COR-L47 (cell line): ENCODE measurements at places on chromosomes 2 and 18.

GRCh38 chr18:79672490-79673276, 6.9 kb upstream of the CTDP1 start:
- no peak for DNase-seq

DNA sequence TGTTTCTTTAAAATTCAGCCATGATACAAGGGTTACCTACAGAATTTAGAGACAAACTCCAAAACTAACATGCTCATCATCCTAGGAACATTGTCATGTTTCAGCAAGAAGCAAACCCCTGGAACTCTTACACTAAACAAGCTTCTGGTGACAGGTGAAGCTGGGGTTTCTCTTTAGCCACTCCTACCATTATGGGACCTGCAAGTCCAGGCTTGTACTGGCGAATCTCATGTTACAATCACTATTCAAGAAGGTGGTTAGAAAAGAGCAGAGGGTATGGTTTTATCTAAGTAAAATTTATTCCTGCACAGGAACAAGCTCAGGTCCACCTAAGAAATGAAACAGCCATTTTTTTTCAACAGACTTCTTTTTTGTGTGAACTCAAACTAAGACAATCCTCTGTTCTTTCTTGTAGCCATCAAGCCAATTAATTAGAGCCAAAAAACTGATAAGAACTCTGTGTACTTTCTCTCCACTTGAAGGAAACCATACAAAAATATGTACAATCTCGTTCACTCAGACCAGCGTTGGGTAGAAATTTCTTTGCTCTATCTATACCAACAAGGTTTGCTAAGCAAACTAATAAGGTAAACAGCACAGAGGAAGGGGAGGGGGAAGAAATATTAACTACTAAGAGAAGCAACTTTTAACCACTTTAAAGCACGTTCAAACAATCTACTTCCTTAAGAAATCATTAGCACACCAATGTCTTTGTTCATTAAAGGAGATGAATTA, 63.3 kb upstream of the NEDD4L start:
- DNase-seq = peak; percentile 79

DNA sequence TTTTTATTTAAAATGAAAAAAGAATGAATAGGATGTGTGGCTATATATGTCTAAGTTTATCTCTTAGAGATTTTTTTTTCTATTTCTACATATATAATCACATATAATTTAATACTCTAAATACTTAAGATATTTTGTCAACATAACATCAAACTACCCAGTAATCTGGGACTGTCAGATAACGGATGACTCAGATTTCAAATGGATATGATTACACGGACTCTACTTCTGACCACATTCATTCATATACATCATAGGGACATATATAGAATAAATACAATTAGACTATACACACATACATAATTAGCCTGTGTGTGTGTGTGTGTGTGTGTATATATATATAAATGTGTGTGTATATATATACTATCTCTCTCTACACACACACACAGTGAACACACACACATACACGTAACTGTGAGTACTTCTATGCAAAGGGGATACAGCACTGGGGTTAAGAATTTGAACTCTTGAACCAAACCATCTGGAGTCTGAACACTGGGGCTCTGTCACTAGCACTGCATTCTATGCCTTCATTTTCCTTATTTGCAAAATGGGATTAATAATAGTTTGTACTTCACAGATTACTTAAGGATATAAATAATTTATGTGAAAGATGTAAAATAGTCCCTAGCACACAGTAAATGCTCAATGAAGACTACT, 59.5 kb downstream of the CHN1 start:
- no peak for DNase-seq

- no peak for DNase-seq
Observed at GRCh38 chr2:112782234-112782799, 2.0 kb downstream of the IL1A start.

DNA sequence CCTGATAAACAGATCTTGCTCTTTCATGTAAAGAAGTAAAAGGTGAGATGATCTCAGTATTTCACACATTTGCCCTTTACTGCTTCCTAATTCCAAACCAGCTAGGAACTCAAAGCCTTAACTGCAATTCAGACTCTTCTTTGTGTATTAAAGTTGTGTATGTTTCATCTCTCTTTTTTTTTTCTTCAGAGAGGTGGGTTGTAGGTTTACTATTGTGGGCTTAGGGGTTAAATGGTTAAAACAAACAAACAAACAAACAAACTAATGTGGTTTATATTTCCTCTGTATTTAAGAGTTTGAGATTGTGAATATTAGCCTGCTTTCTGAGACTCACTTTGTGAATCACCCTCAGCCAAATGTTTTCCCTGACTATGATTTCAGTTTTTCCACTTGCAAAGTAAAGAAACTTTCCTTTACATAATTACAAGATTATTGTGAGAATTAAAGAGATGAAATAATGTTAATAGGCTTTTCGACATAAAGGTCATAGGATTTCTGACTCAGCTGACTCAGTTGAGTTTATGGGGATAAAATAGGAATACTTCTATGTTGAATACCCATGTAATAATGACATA, 2.8 kb downstream of the GULP1 start:
- DNase-seq = no peak

- no peak for DNase-seq
Observed at GRCh38 chr18:28108814-28109213, 68.1 kb downstream of the CDH2 start.

DNA sequence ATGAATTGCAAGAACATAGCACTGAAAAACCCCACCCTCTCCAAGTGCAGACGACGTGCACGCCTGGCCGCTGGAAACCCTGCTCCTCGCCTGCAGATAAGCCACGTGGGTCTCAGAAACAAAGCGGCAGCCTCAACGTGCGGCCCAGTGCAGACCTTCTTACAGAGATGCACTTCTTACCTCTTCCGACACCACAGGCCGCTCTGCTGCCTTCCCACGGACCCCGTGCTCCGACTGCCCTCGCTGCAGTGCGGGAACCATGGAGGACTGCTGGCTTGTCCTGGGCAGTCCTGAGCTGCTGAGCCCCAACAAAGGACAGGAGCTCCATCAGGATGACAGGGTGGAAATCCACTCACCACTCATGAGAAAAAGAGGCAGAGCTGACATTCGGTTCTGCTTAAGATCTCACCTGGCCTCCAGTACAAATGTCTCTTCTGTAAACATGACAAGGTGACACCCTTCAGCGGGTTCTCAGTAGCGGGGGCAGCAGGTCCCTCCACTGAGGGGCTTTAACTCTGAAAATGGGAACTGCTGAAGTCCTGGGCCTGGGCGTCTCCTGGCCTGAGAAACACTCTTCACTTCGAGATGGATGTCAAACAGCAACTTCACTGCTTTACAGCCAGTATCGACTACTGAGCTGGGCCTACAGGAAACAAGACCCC, 6.2 kb downstream of the COPS9 start:
- no peak for DNase-seq

GRCh38 chr2:158582670-158583069, 125.9 kb downstream of the PKP4 start:
- no peak for DNase-seq

GRCh38 chr2:27095745-27096651, 9.4 kb downstream of the KHK start:
- peak; percentile 39 for DNase-seq

DNA sequence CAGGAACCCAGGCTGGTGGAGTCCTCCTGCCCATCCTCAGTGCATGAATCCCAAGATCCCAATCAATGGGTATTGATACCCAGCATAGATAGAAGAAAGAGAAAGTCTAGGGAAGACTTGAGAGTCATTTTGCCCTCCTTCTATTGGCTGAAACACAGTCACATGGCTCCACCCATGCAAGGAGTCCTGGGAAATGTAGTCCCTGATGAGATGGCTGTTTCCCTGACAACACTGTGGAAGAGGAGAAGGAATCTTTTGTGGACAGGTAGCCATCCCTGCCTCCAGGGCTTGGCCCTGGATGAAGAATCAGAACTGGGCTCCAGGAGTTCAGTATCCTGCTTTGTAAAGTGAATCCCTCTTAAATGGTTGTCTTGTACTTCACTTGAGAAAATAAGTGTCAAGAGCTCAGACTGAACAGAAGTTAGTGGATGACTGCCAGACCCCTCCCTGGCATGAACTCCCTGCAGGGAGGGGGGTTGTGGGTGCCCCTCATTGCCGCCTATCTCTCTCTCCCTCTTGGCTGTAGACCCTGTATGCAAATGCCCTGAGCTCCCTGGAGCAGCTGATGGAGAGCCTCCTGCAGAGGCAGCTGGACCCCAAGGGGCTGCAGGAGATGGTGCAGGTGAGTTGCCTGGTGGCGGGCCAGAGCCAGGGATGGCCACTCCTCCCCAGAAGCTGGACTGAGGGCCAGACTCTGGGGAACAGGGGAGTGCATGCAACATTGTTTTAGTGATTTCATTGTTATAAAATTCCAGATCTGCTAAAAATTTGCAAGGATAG, 36.1 kb downstream of the MROH2A start:
- no peak for DNase-seq

GRCh38 chr2:235373171-235373570, 120.7 kb upstream of the AGAP1 start:
- no peak for DNase-seq

DNA sequence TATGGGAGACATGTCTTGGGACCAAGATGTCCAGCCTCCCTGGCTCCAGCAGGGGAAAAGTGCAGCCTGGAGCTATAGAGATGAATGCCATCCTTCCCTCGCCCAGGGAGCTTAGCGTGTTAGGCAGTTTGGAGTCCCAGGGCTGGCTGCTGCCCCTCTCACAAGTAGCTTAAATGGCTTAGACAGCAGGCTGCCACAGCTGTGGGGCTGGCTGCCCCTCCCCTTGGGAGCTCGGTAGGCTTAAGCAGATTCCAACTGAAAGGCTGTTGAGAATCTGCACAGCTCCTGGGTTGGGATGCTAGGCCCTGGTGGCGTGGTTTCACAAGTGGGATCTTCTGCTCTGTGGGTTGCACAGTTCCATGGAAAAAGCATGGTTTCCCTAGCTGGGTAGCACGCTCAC, 940.5 kb upstream of the DDX18 start:
- DNase-seq = no peak

GRCh38 chr2:68767996-68768395, 33.4 kb downstream of the ARHGAP25 start:
- DNase-seq = no peak

- DNase-seq = no peak
Observed at GRCh38 chr2:59713577-59713976, 839.9 kb downstream of the BCL11A start.
